CD4-positive, alpha-beta T cell treated with Interleukin-1 beta for 1 hour (primary cell): ENCODE measurements at places on chromosomes 16 and 17.

DNA sequence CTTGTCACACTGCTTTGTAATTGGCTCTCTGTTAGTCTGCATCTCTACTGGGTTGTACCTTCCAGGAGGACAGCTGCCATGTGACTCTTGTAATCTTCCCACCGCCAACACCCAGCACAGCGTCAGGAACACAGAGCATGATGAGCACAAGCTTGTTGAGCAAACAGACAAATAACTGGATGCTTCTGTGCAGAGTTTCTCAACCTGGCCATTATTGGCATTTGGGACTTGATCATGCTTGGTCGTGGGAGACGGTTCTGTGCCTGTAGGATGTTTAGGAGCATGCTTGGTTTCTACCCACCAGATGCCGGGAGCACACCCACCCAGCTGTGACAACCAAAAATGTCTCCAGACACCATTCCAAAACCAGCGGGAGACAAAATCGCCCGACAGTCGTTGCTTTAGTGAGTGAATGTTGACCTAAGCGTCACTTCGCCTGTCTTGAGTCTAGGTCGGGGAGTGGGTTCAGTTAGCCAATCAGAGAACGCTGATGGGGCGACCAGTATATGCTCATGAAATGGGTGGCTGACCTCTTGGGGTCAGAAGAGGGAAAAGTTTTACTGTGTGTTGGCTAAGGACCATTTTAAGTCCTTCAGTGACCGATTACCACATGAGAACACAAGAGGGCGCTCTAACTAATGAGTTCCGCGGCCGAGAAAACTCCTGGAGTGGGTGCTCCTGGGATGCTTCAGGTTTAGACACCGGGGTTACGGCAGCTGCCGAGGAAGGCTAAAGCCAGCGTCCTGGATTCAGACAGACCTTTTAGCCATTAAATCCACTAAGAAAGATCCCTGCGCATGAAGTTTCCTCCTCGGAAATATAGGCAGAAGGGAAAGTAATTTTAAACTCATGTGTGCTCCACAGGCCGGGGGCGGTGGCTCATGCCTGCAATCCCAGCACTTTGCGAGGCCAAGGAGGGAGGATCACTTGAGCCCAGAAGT lies 57.8 kb upstream of the TEX2 start:
- DNase-seq: peak; percentile 59

DNA sequence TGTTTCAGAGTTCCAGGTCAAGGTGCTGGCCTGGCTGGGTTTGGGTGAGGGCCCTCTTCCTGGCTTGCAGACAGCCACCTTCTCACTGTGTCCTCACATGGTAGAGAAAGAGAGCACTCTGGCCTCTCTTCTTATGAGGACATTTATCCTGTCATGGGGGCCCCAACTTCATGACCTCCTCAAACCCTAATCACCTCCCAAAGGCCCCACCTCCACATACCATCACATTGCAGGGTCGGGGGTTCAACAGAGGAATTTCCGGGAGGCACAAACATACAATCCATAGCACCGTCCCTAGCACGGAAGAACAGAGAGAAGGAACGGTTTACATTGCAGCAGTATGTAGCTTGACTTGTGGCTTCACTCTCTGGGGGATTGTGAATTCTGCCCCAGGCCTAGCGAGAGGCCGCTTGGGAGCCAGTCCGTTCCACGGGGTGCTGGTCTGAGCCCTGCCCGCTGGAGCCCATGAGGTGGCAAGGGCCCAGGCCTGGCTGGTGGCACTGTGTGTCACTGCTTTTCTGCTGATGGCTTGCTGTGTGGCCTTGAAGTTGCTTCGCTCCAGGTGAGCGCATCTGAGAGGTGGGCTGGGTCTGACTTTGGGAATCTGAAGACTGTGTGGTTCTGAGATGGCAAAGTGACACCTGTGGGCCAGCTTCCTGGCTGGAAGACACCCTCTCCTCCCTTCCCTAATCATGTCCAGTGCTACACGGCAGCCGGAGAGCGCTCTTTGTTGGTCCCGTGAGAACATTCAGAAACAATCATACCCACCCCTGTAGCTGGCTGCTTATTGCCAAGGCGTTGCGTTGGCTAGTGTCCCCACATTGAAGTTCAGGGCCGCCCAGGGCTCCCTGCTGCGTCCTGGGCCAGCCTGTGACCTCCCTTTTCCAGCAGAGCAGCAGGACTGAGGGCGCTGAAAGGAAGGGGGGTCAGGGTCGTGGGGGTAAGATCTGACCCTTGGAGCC lies 98.3 kb downstream of the CMIP start:
- no peak for DNase-seq

- DNase-seq: no peak
Observed at GRCh38 chr17:78163881-78164747, 4.3 kb upstream of the SYNGR2 start.

DNA sequence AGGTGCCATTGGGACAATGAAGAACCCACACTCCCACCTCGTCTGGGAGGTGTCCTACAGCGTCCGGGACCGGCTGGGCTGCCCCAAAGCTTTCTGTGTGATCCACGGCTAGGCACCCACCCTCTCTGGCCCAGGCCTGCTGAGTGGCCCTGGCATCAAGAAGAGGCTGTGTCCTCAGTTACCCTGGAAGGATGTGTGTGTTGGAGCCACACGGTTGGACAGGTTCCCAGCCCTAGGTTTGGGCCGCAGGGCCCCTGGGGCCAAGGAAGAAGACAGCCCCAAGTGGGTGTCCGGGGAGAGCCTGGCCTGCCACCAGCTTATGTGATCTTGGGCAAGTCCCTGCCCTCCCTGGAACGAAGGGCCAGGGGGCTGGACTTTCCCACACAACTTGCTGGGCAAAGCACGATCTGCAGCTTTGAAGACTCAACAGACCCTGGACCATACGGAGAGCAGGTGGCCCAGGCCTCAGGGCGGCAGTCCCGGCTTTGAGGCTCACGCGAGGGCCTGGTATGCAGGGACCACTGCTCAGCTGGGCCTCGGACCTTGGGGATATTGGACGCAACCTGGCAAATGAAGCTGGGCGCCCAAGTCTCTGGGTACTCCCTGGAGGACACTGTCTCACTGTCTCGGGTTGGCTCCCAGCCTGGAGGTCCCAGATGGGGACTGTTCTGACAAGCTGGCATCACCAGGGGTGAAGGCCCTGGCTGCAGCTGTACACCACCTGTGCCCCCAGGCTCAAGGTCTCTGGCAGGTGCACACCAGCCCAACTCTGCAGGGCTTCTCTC lies 17.5 kb downstream of the MYBBP1A start:
- no peak for DNase-seq

GRCh38 chr17:65690626-65691310 lies 129.3 kb upstream of the AXIN2 start:
- no peak for DNase-seq

DNA sequence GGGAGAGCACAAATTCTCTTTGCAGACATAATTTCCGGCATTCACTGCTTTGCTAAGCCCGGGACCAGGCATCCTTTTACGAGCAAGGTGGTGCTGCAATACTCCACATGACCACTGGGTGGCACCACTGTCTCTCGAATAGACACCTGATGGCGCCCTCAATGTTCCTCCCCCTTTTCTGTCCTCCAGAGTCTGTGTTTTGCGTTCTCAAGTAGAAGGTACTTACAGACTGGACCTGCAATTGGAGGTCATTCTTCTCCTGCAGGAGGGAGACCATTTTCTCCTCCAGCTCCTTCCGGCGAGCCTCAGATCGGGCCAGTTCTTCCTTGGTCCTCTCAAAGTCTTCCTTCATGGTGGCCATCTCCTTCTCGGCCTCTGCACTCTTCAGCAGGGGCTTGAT lies 45.2 kb downstream of the MYH13 start:
- DNase-seq: peak; percentile 57

DNA sequence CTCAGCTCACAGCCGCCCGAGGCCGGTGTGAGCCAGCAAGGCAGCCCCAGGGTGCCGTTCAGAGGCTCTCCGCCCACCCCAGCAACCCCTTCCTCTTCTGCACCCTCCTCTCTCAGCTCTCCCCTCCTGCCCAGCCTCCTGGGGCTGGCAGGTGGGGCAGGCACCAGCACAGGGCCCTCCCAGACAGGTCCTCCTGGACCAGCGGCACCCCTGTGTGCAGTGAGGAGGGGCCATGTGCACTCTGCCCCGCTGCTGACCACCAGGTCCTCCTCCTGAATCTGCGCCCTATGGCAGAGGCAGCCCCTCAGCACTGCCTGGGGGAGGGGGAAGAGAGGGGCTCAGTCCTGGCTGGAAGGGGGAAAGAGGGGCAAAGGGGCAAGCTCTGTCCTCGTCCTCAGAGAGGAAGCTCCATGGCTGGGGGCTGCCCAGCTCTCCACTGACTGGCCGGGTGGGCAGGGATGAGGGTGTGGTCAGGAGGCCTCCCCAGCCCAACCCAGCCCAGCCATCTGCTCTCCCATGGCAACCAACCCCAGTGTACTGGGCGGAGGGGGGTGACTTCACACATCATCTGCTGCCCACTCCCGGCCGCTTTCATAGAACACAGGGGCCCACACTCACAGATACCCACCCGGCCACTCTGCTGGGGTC lies 5.4 kb upstream of the BCAR1 start:
- no peak for DNase-seq

GRCh38 chr17:67990909-67991308 lies 5.4 kb downstream of the C17orf58 start:
- DNase-seq: no peak

GRCh38 chr17:72955391-72956140 lies 136.9 kb downstream of the SLC39A11 start:
- no peak for DNase-seq

GRCh38 chr17:77692571-77693161 lies 265.8 kb upstream of the TNRC6C start:
- no peak for DNase-seq

- no peak for DNase-seq
Observed at GRCh38 chr16:68778551-68779231, 41.6 kb downstream of the CDH1 start.

GRCh38 chr16:1932050-1933028 lies 10.7 kb downstream of the MSRB1 start:
- no peak for DNase-seq

GRCh38 chr16:11327277-11328171 lies 17.7 kb upstream of the RMI2 start:
- no peak for DNase-seq

- no peak for DNase-seq
Observed at GRCh38 chr17:56393156-56393555, 200.3 kb upstream of the NOG start.

DNA sequence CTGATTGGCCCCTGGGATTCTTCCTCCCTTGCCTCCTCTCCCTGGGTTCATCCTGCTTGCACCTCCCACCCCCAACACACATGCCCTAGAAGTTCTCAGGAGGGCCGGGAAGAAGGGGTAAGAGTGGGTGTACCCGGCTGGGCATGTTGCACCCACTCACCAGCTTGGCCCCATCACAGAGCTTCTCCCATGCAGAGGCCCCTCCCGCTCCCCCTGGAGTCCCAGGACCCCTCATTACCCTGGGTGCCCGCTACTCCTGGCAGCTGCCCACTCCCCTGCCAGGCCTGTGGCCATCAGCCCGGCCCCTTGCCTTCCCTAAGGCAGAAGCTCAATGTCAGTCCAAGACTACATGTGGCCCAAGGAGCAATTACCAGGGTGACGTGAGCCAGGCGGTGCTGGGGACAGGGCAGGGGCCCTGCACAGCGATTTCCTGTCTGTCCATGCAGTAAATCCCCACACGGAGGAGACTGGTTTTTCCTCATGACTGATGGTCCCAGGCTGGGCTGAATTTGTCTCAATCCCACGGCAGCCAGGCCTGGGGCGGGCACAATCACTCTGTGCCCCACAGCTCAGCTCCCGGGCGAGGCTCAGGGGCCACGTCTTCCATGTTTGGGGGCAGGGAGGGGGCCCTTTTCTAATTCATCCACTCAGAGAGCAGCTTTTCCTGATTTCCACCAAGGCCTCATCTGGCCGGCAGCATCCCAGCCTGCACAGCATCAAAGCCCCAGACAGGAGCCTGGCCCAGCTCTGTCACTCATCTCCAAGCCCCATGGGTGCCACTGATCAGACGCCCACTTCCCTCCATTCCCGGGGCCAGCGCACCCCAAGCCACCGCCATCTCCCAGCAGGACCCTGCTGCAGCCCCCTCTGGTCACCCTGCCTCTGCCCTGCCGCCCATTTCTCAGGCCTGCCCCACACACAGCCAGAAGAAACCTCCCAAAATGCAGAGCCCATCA lies 234.7 kb downstream of the KATNIP start:
- no peak for DNase-seq

DNA sequence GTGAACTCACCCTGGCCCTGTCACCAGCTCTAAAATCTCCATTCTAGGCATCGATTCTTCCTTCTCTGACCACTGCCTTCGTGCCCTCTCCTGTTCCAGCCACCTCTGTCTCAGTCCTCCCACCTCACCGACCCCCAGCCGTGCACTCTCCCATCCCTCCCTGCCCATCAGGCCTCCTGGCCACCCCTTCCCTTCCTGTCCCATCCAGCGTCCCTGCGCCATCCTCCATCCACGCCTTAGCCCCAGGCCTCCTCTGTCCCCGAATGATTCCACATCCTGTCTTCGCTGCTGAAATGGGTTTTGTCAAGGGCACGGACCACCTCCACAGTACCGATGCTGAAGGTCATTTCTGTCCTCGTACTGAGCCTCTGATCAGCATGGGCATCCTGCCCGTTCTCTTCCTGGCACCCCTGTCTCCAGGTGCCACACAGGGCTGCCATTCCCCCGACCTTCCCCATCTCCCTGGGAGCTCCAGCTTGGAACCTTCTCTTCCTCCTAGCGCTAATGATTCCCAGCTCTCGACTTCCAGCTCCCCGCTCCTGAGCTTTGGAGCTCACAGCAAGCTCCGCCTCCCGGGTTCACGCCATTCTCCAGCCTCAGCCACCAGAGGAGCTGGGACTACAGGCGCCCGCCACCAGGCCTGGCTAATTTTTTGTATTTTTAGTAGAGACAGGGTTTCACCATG lies 2.6 kb downstream of the TRIM65 start:
- DNase-seq: no peak

- DNase-seq: no peak
Observed at GRCh38 chr17:66689221-66689620, 145.7 kb upstream of the CACNG5 start.

DNA sequence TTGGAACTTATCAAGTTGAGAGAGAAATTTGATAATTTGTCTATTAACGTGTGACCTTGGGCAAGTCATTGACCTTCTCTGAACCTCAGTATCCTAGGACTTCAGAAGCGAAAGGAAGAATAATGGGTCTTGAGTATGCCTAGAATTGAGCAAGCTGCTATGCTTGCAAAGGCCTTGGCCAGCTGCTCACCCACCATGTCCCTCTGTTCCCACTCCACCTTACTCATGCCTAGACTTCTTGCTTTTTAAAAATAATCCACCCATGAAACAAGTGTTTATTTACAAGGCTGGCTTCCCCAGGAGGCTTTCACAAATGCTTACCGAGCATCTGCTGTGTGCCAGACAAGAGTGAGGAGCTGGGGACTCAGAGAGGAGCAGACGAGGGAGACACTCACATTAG lies 590.6 kb downstream of the MAF start:
- DNase-seq: no peak
